ENCODE measurements at places on chromosomes 1 and 21. TPM values are rescaled to one million over a fixed set of nuclear protein-coding genes. Genes with fewer than 3 reads are reported as not detected.

GRCh38 chr1:110948038-110948810 lies 15.5 kb downstream of the LRIF1 start:
- DNase-seq: no peak

DNA sequence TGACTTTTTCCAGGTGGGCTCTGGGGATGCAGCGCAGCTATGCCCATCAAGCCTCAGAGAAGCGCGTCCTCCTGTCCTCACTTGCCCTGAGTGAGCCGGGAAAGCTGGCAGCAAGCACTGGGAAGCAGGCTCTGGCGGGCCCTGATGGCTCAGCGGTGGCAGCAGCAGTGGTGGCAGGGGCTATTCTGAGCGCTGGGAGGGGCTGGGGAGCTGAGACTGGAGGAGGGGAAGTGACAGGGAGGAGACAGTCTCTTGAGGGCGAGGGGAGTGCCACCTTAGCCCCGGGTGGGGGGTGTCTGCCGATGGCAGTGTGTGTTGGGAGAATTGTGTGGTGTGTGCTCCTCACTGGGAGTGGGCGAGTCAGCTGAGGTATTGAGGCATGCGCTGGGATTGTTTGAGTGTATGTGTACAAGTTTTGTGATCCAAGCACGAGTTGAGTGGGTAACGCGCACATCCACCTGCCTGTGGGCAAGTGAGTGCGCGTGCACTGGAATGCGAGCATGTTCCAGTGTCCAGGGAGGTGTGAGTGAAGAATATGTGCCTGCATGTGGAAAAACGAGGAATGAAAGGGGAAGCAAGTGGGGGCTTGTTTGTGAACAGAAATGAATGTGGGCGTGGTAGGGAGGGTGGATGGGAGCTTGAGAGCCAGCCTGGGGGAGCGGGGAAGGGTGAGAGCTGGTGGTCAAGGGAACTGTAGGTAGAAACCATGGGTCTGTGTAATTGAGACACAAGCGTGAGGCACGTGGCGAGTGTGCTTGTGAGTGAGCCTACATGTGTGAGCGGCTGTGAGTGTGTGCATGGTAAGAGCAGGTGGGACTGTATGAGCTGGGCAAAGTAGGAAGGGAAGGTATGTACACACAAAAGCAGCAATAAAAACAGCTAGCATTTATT lies 2.9 kb upstream of the FOXO6 start:
- DNase-seq: no peak

- DNase-seq: no peak
Observed at GRCh38 chr1:13450204-13450603, 40.0 kb downstream of the PRAMEF20 start.

ANGPTL1 gene
- 0.82 TPM for total RNA-seq

COPA gene
- total RNA-seq: 124 TPM

KISS1 gene
- not detected for total RNA-seq

ERVH48-1 gene
- 0.09 TPM for total RNA-seq
